ENCODE measurements at places on chromosomes 2 and 18.
A peak's percentile ranks its signal among the peaks of the same experiment; 100 is the strongest.

- DNase-seq = no peak
Measured at GRCh38 chr2:105521176-105521575, 122.3 kb upstream of the FHL2 start.

DNA sequence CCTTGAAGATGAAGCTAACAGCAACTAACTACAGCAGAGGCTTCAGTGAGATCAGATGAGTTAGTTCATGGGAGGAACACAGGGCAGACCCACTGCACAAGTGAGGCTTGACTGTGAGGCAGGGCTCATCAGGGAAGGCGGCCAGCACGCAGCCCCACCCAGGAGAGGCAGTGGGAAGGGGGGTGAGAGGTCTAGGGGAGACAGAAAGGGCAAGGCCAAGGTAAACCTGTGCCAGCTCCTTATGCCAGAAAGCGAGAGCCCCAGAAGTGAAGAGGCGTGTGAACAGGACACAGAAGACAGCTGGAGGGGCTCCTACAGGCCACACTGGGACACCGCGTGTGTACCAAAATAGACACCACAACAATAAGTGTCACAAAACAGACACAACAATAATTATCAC is 48.6 kb downstream of the ANO7 start:
- DNase-seq = no peak

DNA sequence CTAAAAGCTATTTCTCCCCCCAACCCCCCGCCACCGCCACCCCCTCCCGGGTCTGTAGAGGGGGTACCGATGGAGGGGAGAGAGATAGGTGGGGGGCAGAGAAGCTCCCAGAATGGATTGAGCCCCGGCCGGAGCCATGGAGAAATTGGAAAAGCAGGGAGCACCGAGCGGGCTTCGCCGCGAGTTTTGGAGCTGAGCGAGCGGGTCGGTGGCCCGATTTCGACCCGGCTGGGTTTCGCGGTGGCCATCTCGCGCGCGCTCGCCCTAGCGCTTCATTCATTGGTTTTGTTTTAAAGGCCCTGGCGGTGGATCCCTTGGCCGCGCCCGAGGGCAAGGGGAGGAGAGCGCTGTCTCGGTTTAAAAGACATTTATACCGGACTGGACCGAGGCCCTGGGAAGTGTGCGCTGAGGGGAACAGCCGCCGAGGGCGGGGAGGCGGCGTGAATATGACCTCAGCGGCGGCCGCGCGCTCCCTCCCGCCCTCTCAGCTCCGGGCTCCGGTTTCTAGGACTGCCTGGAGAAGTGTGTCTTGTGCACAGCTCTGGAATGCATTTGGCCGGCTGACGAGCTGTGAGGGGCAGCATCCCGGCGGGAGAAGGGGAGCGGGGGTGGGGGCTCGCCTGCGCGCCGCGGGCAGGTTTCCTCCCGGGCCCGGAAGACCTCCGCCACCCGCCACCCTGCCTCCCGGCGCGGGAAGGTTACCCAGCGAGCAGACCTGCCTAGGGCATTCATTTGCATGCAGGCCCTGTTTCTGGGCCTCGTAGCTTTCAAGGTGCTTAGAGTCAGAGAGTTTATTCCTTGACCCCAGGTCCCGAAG is 1.7 kb upstream of the SMAD7 start:
- DNase-seq = peak; percentile 55

- no peak for DNase-seq
Measured at GRCh38 chr2:104790100-104790811, 63.7 kb upstream of the POU3F3 start.

- no peak for DNase-seq
Measured at GRCh38 chr2:78561876-78562275, 463.6 kb upstream of the REG3G start.

- no peak for DNase-seq
Measured at GRCh38 chr18:2978208-2978607, 34.7 kb downstream of the LPIN2 start.

DNA sequence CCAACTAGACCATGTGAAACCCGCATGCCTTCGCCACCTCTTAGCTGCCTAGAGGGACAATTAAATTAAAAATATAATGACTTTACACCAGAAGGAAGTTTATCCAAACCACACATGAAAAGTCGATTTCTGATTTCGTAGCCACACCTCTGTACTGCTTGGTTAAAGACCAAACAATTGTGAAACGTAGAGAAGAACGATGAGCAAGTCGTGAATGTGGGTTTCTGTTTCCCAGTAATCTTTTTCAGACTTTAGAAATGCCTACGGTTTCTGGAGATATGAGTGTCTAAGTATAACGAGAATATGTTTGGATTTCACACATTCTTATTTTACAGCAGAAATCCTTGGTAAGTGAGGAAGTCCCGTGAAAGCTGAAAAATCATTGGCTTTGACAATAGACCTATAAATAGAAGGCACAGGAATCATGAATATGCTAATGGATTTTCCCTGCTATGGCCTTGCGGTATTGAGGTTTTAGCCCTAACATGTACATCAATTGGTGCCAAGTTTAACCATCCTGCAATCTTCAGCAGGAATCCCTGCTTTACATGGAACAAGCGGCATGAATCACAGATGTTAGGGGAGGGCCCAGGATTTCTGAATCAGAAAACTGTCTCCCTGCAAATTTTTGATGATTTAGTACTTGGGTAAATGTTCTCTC is 105.6 kb downstream of the TTC32 start:
- no peak for DNase-seq

DNA sequence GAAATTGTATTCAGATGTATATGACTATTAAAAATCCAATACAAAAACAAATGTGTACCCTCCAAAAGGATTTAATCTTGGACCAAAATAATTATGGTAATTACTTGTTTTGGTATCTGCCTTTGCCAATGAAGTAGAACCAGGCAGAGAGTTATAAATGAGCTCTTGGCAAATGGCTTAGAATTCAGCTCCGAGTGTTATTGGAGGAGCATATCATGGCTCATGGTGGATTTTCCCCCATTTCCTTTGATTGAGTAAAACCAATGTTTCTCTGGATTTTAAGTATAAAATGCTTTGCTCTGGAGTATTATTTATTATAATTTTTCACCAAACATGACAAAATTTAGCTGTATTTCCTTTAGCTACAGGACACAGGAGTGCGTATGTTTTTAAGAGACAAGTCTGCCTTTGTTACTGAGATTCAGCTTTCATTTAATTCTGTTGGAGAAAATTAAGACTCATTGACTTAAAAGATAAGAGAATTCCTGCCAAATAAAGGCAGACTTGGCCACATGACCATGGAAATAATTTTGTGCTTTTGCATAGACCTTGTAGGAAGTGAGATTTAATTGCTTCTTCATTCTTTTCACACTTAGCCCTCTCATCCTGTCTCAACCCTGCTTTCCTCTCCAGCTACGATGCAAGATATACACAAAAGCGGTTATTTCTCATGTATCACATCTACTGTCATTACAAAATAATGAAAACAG is 281.0 kb upstream of the SOX11 start:
- DNase-seq = no peak

DNA sequence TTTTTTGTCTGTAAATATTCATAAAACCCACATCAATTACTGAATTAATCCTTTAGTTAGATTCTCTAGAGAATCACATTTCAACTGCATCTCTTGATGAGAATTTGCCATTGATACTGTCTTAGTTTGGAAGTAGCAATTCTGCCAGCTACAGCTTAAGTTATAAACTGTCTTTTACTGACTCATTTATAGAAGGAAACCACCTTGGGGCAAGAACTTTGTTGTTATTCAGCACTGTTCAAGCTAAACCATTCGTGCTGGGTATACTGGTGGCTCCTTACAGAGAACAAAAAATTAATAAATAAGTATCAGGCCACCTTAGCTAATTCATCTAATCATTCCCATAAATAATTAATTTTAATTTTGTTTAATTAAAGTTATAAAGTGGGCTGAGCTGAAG is 1082.6 kb upstream of the CELF4 start:
- no peak for DNase-seq

DNA sequence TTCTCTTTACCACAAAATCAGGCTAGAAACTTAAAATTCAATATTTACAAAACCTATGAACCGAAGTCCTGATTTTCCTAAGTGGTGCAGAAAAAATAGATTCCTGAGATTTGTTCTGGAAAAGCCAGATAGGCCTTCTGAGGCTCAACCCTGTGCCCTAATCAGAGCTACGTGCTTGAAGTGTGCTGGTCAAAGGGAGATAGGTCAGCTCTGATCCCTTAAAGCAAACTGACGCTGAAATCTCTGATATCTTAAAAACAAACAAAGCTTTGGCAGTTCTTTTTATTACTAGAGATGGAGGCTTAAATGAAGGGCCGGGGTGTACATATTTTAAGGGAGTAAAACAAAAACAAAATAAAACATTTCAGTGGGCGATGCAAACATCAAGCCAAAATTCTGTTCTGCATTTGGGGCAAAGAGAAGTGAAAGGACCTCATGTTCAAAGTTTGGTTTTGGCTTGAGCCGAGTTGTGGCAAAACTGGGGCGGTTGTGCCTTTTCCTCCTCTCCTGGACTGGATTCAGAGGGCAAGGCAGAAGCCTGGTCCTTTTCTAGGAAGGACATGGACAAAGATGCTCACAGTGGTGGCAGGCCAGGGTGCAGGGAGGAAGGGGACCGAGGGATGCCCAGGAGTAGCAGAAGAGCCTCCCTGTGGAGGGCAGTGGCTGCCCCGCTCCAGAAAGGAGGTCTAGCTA is 295.0 kb downstream of the CDCA7 start:
- DNase-seq = no peak

- no peak for DNase-seq
Measured at GRCh38 chr2:139518321-139518720, 738.1 kb upstream of the NXPH2 start.

- no peak for DNase-seq
Measured at GRCh38 chr2:71575966-71576365, 122.6 kb downstream of the DYSF start.
